Left lobe of liver (tissue), 2 donors: ENCODE measurements at places on chromosomes 16 and 17.

DNA sequence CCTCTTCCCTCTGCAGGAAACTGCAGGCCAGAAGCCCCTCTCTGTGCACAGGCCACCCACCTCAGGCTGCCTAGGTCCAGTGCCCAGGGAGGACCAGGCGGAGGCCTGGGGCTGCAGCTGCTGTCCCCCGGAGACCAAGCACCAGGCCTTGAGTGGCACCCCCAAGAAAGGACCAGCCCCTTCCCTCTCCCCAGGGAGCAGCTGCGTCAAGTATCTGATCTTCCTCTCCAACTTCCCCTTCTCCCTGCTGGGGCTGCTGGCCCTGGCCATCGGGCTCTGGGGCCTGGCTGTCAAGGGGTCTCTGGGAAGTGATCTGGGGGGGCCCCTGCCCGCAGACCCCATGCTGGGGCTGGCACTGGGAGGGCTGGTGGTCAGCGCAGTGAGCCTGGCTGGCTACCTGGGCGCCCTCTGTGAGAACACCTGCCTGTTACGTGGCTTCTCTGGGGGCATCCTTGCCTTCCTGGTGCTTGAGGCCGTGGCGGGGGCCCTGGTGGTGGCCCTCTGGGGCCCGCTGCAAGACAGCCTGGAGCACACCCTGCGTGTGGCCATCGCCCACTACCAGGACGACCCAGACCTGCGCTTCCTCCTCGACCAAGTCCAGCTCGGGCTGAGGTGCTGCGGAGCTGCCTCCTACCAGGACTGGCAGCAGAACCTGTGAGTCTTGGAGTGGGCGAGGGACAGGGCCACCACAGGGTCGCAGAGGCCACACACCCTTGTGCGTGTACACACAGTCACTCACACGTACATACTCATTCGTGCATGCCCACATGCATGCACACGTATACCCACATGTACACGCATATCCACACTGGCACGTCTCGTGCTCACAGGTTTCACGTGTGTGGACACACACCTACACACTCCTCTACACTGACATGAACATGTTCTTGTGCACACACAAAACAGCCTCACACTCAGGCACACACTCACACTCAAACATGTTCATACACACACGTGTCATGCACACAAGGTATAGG lies 8.3 kb downstream of the TSPAN10 start:
- DNase-seq, result no peak

DNA sequence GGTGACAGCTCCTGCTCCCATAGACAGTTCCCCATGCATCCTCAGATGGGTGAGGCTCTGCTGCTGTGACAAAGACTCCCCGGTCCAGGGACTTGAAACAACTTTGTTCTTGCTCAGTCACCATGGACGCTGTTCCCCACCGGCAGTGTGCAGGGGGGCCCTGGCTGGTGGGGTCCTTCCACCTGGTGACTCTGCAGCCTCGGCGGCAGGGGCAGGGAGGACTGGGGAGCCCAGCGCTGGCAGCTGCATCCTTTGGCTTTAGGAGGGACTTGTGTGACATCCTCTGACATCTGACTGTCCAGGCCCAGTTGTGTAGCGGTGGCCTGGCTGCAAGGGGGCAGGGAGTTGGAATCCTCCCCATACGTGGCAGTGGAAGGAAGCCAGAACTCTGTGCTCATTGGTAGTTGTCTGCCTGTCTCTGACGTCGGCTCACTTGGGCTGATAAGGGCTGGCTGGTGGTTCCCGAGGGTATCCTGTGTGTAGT lies 107.3 kb downstream of the CMIP start:
- DNase-seq, result peak; percentile 86

DNA sequence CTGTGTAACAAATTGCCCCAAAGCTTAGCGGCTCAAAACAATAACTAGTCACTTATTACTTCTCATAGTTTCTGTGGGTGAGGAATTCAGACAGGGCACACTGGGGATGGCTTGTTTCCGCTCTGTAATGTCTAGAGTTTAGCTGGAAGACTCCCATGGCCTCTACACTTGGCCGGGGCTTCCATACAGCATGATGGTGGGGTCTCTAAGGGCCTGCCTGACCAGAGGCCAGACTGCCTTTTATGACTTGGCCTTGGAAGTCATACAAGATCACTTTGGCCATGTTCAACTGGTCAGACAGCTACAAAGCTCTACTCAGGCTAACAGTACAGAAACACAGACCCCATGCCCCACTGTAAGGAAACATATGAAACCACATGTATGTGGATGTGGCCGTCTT lies 8.2 kb downstream of the GLP2R start:
- DNase-seq, result no peak

DNA sequence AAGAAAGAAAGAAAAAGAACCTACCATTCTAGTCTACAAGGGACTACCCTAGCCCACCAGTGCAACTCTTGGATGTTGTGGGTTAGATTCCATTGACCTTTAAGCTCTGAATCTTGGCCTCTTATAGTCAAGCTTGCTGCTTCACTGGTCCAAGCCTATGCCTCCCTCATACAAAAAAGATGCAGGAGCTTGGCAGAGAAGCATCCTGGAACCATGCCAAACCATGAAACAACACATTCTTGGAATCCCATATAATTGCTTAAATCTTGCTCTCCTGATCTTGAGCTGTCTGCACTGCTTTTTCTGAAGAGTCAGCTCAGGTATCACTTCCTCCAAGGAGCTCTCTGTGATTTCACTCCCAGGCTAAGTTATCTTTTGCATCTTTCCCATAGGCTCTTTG lies 117.9 kb upstream of the GPR139 start:
- DNase-seq, result no peak

GRCh38 chr16:68076560-68076959 lies 8.6 kb upstream of the NFATC3 start:
- DNase-seq, result peak; percentile 88

- no peak for DNase-seq
Observed at GRCh38 chr17:50289991-50290702, 15.9 kb downstream of the TMEM92 start.

GRCh38 chr17:67449845-67450755 lies 73.0 kb downstream of the PITPNC1 start:
- DNase-seq, result no peak

- no peak for DNase-seq
Observed at GRCh38 chr17:33493566-33493965, 200.5 kb upstream of the ASIC2 start.

DNA sequence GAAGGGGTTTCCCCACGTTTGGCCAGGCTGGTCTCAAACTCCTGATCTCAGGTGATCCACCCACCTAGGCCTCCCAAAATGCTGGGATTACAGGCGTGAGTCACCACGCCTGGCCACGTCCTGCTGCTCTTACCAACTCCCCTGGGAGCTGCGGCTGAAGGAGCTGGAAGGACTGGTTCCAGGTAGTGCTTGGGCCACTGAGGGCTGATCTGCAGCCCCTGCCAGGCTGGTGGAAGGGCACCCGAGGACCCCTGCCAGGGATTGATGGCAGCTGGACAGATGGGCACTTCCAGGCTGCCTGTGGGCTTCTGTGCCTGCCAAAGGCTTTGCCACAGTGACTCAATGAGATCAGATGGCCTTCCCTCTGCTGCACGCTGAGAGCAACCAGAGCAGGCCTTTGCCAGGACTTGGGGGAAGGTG lies 2.3 kb downstream of the OXLD1 start:
- DNase-seq, result no peak

DNA sequence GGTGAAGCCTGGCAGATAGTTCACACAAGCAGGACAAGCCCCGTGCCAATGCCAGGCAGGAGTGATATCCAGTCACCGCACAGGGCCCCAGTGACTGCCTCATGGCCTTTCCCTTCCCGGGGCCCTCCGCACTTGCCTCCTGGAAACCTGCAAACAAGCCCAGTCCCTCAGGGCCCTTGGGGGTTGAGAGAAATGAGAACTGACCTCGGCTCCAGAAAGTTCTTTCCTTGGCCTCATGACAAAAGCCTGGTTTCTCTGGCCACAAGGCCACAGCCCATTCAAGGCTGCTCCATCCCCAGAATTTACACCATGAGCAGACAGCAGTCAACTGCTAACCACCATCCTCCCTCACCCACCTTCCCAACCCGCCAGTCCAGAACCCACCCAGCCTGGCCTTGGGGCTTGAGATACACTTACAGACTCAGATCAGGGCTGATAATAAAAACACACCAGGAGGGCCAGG lies 77.6 kb downstream of the CCDC182 start:
- peak; percentile 38 for DNase-seq

- DNase-seq, result no peak
Observed at GRCh38 chr16:81946206-81946605, 65.1 kb downstream of the SDR42E1 start.

DNA sequence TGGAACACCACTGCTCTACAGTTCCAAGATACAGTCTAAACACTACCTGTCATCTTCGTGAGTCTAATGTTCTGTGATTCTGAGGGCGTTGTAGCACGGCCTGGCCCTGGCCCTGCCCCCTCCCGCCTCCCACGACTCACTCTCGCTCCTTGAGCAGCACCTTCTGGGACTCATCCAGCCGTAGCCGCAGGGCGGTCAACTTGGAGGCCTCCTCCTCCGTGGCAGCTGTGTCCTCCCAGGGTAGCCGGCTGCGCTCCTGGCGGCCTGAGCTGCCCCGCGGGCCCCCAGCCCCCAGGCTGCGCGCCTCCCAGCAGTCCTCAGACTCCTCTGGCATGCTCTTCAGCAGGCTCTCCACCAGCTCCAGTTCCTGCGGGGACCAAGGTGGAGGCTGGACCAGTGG lies 10.6 kb downstream of the CCDC102A start:
- DNase-seq, result no peak

GRCh38 chr16:81627024-81627423 lies 152.1 kb upstream of the PLCG2 start:
- no peak for DNase-seq

DNA sequence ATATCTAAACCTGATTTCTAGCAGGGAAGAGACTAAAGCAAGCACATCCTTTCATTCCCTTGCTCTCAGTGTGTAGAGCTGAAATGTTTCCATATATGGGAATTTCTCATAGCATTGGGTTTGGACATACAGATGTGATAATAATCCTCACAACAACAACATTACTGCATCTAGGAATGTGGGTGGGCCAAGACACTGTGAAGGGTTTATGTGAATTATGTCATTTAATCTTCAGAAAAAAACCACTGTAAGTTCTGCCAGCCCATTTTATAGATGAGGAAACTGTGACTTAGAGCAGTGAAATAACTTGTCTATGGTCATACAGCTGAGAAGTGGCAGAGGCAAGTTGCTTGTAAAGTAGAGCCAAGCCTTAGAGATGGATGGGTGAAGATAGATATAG lies 5.2 kb downstream of the OMG start:
- DNase-seq, result no peak

DNA sequence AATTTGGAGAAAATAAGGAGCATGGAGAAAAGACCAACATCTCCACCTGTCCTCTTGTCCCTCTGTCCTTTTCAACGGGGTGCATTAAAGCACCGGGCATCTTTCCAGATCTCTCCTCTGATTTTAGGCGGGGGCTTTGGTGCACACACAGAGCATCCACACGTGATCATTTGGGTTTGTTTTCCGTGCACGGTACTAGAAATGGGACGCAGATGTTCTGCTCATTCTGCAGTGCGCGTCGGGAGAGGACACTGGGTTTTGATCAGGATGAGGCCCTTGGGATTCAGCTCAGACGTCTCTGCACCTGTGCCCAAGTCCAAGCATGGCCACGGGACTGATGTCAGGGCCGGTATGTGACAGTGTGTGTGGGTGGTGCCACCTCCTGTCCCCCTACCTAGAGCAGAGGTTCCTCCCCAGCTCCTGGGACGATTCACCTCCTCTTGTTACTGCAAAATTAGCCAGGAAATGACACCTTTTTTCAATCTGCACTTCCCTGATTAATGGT lies 31.9 kb downstream of the PDIA2 start:
- DNase-seq, result no peak

DNA sequence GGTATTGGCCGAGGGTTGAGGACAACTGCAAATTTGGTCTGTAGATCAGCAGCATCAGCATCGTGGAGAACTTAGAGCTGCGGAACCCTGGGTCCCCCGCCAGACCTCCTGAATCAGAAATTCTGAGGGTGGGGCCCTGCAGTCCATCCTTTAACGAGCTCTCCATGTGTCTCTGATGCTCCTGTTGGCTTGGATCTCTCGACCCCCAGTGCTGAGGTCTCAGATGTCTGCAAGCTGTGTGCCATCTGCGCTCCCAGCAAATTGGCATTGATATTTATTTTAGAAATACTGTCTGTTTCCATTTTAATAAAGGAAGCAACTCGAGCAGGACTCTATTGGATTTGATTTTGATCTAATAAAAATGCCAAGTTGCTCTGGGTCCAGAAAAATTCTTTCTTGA lies 250.0 kb downstream of the KATNIP start:
- DNase-seq, result no peak

GRCh38 chr17:82973456-82974135 lies 105.8 kb upstream of the METRNL start:
- peak; percentile 43 for DNase-seq

DNA sequence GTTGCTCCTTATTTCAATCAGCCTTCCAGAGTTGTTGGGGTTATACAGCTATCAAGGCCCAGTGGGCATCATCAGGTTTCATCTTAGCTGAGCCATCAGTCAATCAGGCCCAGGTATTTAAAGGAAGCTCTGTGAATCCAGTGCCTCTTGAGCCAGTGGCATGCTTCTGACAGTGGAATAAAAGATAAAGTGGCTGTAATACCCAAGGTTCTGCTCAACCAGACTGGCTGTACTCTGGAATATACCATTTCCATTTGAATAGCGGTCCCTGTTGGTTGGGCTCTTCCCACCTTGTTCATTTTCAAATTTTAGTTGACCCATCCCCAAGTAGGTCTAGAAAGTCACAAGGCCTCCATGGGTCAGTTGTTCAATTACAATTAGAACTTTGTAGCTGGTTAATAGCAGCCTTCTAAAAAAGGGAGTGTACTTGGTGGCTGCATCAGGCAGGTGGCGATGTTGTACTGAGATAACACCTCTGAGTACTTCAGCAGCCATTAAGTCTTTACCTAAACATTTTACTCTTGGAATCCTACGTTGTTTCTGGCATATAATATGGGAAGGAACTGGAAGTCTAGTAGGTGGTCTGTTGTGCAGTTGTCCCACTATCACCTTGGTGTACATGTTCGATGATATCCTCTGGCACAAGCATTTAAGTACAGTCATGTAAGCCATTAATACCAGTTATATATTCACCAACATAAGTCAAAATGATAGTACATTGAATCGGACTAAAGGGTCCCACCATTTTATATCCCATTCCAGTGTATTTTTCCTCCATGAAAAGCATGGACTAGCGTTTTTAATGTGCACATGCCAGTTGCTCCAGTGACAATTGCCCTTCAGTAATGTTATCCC lies 294.1 kb downstream of the BCAS3 start:
- no peak for DNase-seq

DNA sequence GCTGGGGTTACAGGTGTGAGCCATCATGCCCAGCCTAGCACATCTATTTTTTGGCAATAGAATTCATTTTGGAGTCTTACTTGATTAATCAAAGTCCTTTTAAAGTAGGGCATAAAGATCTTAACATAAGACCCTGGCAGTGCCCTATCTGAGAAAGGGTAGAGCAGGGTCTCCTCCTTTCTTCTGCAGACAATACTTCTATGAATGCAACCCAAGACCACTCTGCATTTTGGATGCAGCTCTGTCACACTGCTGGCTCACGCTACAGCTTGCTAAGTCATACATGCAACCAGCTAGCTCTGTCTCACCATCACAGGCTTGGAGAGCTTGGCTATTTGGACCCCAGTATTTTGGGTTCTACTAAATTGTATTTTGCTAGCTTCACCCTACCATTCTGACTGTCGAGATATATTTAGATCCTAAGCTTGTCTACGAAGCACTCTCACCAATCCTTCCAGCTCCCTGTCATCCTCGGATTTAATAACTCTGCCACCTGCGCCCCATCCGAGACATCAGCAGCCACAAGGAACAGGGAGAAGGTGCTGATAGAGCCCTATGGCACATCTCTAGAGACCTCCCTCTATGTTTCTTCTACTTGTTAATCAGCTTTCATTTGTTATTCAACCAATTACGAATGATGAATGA lies 45.1 kb downstream of the RBFOX3 start:
- no peak for DNase-seq

- no peak for DNase-seq
Observed at GRCh38 chr16:24995469-24995868, 19.7 kb downstream of the ARHGAP17 start.
